ENCODE measurements at places on chromosomes 3 and 15.

DNA sequence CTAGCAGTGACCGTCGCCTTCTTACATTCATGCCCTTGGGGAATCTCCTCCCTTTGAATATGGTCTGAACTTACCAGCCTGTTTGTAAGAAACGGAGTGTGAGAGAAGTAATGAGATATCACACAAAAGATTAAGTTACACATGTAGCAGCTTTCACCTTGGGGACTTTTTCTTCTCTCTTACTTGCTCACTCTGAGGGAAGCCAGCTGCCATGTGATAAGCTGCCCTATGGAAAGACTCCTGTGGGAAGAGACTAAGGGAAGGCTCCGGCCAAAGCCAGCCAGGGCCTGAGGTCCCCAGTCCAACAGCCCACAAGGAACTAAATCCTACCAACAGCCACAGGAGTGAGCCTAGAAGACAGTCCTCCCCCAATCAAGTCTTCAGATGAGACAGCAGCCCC lies 190.4 kb upstream of the TSC22D2 start:
- no peak for DNase-seq
- H3K27me3 ChIP-seq = peaks cover 58% of the 10 kb centered on the region
- H3K4me1 ChIP-seq = peaks cover 18% of the 10 kb centered on the region
- H3K4me3 ChIP-seq = no peak overlapping the region

- H3K4me1 ChIP-seq = no peaks in the 10 kb centered on the region
- no peaks in the 10 kb centered on the region for H3K27me3 ChIP-seq
- H3K27ac ChIP-seq = no peak overlapping the region
- DNase-seq = no peak
- peaks cover 6% of the 10 kb centered on the region for H3K36me3 ChIP-seq
Observed at GRCh38 chr15:49418811-49419210, 4.2 kb upstream of the FGF7 start.

DNA sequence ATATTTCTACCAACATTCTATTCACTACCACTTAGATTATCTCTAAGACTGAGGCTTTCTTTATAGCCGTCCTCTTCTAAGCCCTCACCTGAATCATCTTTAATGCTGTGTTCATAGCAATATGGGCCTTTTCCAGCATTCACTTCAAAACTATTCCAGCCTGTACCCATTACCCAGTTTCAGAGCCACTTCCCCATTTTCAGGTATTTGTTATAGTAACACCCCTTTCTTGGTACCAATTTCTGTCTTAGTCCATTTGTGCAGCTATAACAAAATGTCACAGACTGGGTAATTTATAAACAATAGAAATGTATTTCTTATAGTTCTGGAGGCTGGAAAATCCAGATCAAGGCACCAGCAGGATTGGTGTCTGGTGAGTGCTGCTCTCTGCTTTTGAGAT lies 45.7 kb downstream of the REC114 start:
- no peak overlapping the region for H3K4me3 ChIP-seq
- no peak overlapping the region for H3K27ac ChIP-seq
- H3K36me3 ChIP-seq = no peaks in the 10 kb centered on the region
- peaks cover 70% of the 10 kb centered on the region for H3K27me3 ChIP-seq
- DNase-seq = no peak

- no peaks in the 10 kb centered on the region for H3K36me3 ChIP-seq
- H3K4me1 ChIP-seq = peaks cover 9% of the 10 kb centered on the region
- DNase-seq = no peak
- H3K4me3 ChIP-seq = no peak overlapping the region
- peaks cover 17% of the 10 kb centered on the region for H3K27me3 ChIP-seq
Observed at GRCh38 chr15:66285533-66286280, 7.7 kb upstream of the DIS3L start.

DNA sequence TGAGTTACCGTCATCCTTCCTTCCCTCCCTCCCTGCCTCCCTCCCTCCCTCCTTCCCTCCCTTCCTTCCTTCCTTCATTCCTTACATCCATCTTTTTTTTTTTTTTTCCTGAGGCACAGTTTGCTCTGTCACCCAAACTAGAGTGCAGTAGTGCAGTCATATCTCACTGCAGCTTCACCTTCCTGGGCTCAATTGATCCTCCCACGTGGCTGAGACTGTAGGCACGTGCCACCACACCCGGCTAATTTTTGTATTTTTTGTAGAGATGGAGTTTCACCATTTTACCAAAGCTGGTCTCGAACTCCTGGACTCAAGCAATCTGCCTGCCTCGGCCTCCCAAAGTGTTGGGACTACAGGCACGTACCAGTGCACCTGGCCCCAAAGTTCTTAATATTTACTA lies 25.8 kb downstream of the USP3 start:
- no peaks in the 10 kb centered on the region for H3K27me3 ChIP-seq
- H3K27ac ChIP-seq = no peak overlapping the region
- no peak for DNase-seq
- H3K4me3 ChIP-seq = no peak overlapping the region
- H3K36me3 ChIP-seq = peaks cover 11% of the 10 kb centered on the region
- H3K4me1 ChIP-seq = peaks cover 28% of the 10 kb centered on the region

- H3K4me1 ChIP-seq = peaks cover 8% of the 10 kb centered on the region
- peaks cover 13% of the 10 kb centered on the region for H3K36me3 ChIP-seq
- DNase-seq = no peak
- no peaks in the 10 kb centered on the region for H3K27me3 ChIP-seq
- no peak overlapping the region for H3K27ac ChIP-seq
- H3K4me3 ChIP-seq = no peak overlapping the region
Observed at GRCh38 chr3:25503898-25504301, 75.8 kb downstream of the RARB start.

GRCh38 chr3:170751083-170751898 lies 118.7 kb downstream of the RPL22L1 start:
- H3K36me3 ChIP-seq = no peaks in the 10 kb centered on the region
- H3K27ac ChIP-seq = peak overlapping the region; percentile 46
- DNase-seq = peak; percentile 70
- peaks cover 39% of the 10 kb centered on the region for H3K4me1 ChIP-seq

GRCh38 chr3:129000742-129001100 lies 383 bp upstream of the EFCC1 start:
- peaks cover 75% of the 10 kb centered on the region for H3K27me3 ChIP-seq
- no peaks in the 10 kb centered on the region for H3K36me3 ChIP-seq
- no peak overlapping the region for H3K27ac ChIP-seq
- peaks cover 20% of the 10 kb centered on the region for H3K4me1 ChIP-seq
- DNase-seq = no peak
- no peak overlapping the region for H3K4me3 ChIP-seq

- peaks cover 32% of the 10 kb centered on the region for H3K4me1 ChIP-seq
- H3K27me3 ChIP-seq = no peaks in the 10 kb centered on the region
- H3K27ac ChIP-seq = peak overlapping the region; percentile 29
Observed at GRCh38 chr3:25481386-25481785, 53.3 kb downstream of the RARB start.
